ENCODE measurements at places on chromosomes 13 and 19. TPM values are rescaled to one million over a fixed set of nuclear protein-coding genes. Genes with fewer than 3 reads are reported as not detected.

GRCh38 chr19:55493052-55493644 is 4.9 kb downstream of the SSC5D start:
- no peak for DNase-seq

DNA sequence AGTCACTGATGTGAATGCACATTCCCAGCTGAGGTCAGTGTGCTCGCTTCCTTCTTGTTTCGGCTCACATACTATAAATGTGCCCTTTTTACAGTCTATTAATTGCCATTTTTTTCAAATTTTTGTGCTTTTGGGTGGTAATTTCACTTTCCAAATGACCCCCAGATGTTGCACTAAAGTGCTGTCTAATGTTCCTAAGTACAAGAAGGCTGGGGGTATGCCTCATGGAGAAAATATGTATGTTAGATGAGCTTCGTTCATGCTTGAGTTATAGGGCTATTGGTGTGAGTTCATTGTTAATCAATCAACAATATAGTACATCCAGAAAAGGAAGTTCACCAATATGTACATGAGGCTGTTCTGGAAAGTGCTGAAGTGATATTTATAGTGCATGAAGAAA is 84.7 kb downstream of the KL start:
- DNase-seq: no peak

DNA sequence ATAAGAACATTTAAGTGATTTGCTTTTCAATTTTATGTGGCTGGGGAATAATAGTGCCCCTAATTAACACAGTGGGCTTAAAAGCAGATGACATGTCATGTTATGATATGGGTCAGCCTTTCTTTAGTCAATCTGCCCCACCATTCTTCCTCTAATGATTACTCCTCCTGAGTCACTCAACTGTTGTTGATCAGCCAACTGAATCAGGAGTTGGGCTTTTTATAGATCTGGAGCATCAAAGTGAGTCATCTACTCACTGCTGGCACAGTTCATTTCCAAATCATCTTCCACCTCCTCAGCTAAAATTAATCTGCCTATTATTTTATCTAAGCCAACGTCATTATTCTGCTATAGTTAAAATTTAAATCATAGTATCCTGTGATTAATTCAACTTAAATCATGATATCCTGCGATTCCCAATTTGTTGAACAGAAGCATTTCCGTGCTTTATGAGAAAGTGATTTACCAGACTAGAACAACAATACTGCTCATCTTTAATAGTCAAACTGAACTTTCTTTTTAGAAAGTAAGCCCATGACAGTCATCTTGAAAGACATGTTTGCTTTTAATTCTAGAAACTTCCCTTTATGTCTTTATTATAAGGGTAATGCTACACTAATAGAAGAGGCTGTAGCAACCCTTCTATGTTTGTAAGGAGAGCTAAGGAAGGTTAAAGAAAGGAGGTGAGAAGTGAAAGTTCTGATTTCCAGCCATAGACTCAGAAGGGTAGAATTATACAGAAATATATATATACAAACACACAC is 551.4 kb downstream of the TBC1D4 start:
- no peak for DNase-seq

- DNase-seq: no peak
Observed at GRCh38 chr19:40314656-40315055, 29.5 kb upstream of the AKT2 start.

- no peak for DNase-seq
Observed at GRCh38 chr13:23575632-23576031, 5.4 kb downstream of the TNFRSF19 start.

DNA sequence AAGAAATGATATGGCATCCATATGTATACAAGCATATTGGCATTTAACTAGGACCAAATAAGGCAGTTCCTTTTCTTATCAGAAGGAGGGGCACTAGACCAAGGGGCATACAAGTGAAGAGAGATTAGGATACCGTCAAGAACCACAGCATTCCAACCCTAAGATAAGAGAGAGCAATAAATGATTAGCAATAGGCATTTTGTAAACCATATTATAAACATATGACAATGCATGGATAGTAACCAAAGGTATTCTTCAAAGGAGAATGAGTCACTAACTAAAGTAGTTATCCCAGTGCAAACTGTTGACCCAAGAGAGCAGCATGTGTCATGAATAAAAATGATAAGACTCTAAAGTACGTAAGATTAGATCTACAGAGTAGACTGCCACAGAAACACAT is 500.9 kb upstream of the HTR2A start:
- no peak for DNase-seq

GRCh38 chr19:13033244-13033643 is 38.0 kb downstream of the NFIX start:
- DNase-seq: no peak

GRCh38 chr19:44685877-44686276 is 13.1 kb upstream of the CEACAM16 start:
- DNase-seq: no peak

DNA sequence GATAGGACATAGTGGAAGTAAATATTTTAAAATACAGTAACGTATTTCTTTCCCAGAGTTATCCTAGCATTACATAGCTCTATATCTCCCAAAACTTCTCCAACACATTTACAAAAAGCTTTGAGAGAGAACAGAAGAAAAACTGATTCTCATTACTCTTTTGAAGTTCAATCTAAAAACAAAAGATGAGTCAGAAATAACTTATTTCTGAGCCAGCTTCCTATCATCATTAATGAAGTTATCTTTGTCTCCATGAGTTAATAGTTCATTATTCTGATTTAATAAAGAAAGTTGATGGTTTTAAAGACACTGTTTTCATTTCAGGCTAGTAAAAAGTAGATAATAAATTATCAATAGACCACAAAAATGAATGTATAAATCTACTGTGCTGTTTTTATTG is 446.7 kb upstream of the SPRY2 start:
- DNase-seq: no peak

GRCh38 chr19:2266183-2266993 is 10.2 kb upstream of the JSRP1 start:
- peak; percentile 20 for DNase-seq

LYPD5 gene
- 0.39 TPM for total RNA-seq

SBK3 gene
- 0.90 TPM for total RNA-seq

PARP4 gene
- total RNA-seq: 32.0 TPM

WDR87 gene
- total RNA-seq: not detected

SPACA7 gene
- total RNA-seq: not detected

Data from WTC11 (cell line).